Right ventricle myocardium superior (tissue), 1 donor: ENCODE measurements at places on chromosomes 12 and 14.

DNA sequence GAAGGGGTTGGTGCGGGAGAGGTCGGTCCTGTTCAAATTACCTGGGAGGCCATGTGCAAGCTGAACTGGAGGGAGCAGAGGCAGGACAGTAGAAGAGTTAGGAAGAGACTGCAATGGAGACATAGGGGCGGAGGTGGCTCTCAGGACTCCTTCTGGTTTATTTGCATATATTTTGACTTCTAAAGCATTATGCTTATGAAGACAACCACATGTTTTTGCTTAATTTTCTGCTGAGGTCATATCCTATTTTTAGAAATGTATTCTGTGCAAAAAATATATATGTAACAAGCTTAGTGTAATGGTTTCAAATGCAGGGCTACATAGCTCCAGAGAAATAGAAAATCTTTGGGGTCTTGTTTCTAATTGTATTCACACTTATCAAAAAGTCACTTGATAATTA is 137.0 kb upstream of the MDM1 start:
- no peak for DNase-seq

- no peak for DNase-seq
These were observed 280.2 kb downstream of the TMEM121 start for GRCh38 chr14:105806568-105806967.

DNA sequence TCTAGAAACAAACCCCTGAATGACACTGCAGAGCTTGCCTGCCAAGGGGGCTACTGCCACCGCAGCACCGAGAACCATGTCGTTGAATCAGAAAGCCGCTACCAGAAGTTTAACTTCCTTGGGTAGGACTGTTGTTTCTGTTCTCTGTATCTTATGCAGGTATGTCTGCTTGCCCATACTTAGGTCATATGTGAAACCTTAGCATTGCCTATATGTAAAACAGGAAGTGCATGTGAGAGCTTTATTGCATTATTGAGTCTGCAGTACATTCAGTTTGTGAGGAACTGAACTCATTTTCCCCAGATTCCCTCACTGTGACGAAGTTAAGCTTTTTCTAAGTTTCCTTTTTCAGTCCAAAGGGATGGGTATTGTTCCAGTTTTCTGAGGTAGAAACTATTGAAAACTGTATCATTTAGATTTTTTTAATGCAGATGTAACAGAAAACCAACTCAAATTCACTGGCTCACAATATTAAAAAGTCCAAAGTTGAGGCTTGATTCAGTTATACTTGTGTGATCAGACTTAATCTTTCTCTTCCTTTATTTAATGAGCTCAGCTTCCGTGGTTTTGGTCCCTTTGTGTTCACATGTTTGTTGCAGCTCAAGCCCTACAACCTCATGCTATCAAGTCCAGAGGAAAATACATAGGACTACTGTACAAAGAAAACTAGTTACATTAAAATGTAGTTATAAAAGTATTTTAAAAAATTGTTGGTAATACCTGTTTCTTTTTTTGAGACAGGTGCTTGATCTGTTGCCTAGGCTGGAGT is 6.9 kb downstream of the FBXO34 start:
- DNase-seq: no peak

DNA sequence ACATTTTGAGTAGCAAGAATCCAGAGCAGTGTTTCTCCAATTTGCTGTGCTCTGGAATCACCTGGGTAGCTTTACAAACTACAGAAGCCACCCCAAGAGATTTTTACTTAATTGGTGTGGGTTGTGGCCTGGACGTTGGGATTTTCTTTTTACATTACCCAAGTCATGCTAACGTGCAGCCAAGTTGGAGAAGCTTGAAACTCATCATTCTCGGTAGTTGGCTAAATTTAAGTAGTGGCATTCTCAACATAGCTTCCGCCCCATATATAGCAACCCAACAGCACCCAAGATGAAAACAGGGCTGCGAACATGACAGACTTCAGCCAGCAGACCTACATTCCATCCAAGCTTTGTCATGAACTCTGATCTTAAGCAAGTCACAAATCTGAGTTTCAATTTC is 25.0 kb downstream of the DAD1 start:
- no peak for DNase-seq

GRCh38 chr14:71491931-71492330 is 440.3 kb upstream of the RGS6 start:
- DNase-seq: no peak
